CD4-positive, alpha-beta T cell treated with Interleukin-6 at 100 ng/mL for 8 hours (primary cell): ENCODE measurements at places on chromosomes 7 and 10.

- DNase-seq = no peak
Measured at GRCh38 chr7:151274396-151274795, 25.9 kb upstream of the SMARCD3 start.

- DNase-seq = no peak
Measured at GRCh38 chr10:76396134-76396533, 964.7 kb downstream of the LRMDA start.

GRCh38 chr10:12397147-12397896, 48.0 kb downstream of the CAMK1D start:
- DNase-seq = no peak

GRCh38 chr7:152344253-152344652, 91.5 kb downstream of the KMT2C start:
- DNase-seq = no peak
